ENCODE measurements at places on chromosomes 7 and 10.

- H3K36me3 ChIP-seq, result peaks cover 4% of the 10 kb centered on the region
- H3K4me3 ChIP-seq, result no peak overlapping the region
- H3K27me3 ChIP-seq, result no peaks in the 10 kb centered on the region
- H3K4me1 ChIP-seq, result peaks cover 7% of the 10 kb centered on the region
- DNase-seq, result no peak
These were observed 133.1 kb downstream of the BBS9 start for GRCh38 chr7:33262476-33262875.

- no peak for DNase-seq
- no peak overlapping the region for H3K27ac ChIP-seq
- H3K4me1 ChIP-seq, result no peaks in the 10 kb centered on the region
- no peaks in the 10 kb centered on the region for H3K36me3 ChIP-seq
- no peak overlapping the region for H3K4me3 ChIP-seq
- H3K27me3 ChIP-seq, result no peaks in the 10 kb centered on the region
These were observed 667.7 kb downstream of the SUGCT start for GRCh38 chr7:40802497-40802896.

DNA sequence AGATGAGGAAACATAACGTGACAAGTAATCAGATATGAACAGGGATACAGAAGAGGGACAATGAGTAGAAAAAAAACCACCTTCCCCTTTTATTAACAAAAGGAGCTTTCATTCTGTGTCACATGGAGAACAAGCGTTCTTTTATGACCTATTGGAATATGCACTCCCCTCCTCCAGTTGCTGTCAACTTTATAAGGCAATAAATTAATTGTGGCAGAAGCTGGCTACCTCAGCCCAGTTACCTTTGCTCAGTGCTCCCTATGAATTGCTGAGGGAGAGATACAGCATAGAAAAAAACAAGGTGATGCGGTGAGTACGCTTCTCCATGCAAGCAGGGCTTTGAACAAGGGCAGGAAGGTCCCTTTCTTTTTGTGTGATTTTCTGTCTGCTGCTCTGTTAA is at the start of gene MGAM2:
MGAM2 (plus strand) TSS at position 220 of the 400 bp plus-strand sequence. CDS start 5,156 bp downstream, outside the sequence.
- no peaks in the 10 kb centered on the region for H3K36me3 ChIP-seq
- H3K4me1 ChIP-seq, result no peaks in the 10 kb centered on the region
- DNase-seq, result no peak
- no peak within 1 kb of the TSS for H3K4me3 ChIP-seq

DNA sequence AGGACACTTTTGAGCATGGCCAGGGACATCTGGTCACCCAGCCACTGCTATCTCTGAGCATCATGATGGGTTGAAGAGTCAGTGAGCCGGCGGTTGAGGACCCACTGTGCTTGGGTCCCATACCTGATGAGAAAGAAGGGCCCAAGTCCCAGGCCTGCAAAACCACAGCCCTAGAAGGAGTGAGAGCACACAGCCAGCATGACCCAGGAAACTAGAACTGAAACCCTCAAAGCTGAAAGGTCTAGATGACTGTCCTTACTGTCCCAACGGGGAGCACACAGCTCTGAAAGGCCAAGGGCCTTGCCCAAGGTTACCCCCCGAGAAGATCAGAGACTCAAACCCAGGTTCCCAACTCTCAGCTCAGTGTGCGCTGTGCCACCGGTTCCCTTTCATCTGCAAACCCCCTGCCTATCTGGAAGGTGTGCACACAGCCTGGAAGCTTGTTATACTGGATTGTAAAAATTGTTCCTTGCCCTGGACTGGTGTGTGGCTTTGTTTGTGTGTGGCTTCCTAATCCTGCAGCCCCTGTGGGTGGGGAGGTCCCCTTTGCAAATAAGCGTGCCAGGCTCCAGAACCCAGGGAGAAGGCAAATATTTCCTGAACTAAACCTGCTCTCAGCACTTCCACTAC is 22.6 kb upstream of the PSAP start:
- DNase-seq, result no peak
- H3K27me3 ChIP-seq, result no peaks in the 10 kb centered on the region
- H3K27ac ChIP-seq, result no peak overlapping the region
- no peak overlapping the region for H3K4me3 ChIP-seq

- H3K27ac ChIP-seq, result no peak overlapping the region
- DNase-seq, result no peak
- H3K27me3 ChIP-seq, result no peaks in the 10 kb centered on the region
- no peak overlapping the region for H3K4me3 ChIP-seq
- no peaks in the 10 kb centered on the region for H3K36me3 ChIP-seq
- H3K4me1 ChIP-seq, result peaks cover 7% of the 10 kb centered on the region
These were observed 45.9 kb downstream of the TSPAN15 start for GRCh38 chr10:69497231-69497561.

GRCh38 chr10:114541081-114541796 is 116.8 kb downstream of the ABLIM1 start:
- peak overlapping the region; percentile 55 for H3K4me3 ChIP-seq
- peak; percentile 85 for DNase-seq
- H3K27me3 ChIP-seq, result no peaks in the 10 kb centered on the region
- peak overlapping the region; percentile 99 for H3K27ac ChIP-seq
- peaks cover 90% of the 10 kb centered on the region for H3K4me1 ChIP-seq
- no peaks in the 10 kb centered on the region for H3K36me3 ChIP-seq

GRCh38 chr7:18829858-18830285 is 287.6 kb downstream of the TWIST1 start:
- no peaks in the 10 kb centered on the region for H3K4me1 ChIP-seq
- no peak overlapping the region for H3K4me3 ChIP-seq
- no peak for DNase-seq
- no peak overlapping the region for H3K27ac ChIP-seq
- no peaks in the 10 kb centered on the region for H3K36me3 ChIP-seq

GRCh38 chr10:94362360-94363250 is at the start of gene NOC3L:
TSS of gene NOC3L (minus strand) at chr10:94362939. CDS start at chr10:94362838, 101 bp downstream.
- peak within 1 kb of the TSS; percentile 96 for H3K4me3 ChIP-seq
- H3K27ac ChIP-seq, result peak within 1 kb of the TSS; percentile 93
- H3K4me1 ChIP-seq, result peaks cover 27% of the 10 kb centered on the region
- H3K27me3 ChIP-seq, result peaks cover 8% of the 10 kb centered on the region

DNA sequence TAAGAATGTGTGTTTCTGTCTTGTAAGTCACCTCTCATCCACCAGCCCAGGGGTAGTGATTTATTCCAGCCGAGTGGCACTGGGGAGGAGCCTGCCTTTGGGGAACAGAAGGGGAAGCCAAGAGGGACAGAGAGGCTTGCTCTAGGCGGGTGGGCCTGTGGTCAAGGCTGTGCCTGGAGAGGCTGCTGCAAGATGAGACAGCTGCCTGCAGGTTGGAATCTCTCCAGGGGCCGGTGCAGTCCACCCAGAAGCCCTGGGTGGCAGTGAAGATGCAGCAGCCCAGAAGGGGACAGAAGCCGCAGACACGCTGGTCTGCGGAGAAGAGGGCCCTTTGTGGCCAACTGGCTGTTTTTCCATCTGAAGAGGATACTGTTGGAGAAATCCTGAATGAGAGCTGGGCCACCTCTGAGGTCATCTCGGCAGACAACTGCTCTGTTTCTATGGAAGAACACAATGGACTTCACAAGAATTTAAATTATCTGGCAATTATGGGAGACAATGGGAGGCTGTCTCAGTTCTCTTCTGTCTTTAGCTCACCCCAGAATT is 175.7 kb downstream of the GFRA1 start:
- no peaks in the 10 kb centered on the region for H3K36me3 ChIP-seq
- no peak overlapping the region for H3K4me3 ChIP-seq
- H3K27ac ChIP-seq, result no peak overlapping the region
- no peaks in the 10 kb centered on the region for H3K4me1 ChIP-seq
